ENCODE measurements at places on chromosomes 1 and 21. TPM values are rescaled to one million over a fixed set of nuclear protein-coding genes. Genes with fewer than 3 reads are reported as not detected.

- DNase-seq = no peak
These were observed 197.5 kb upstream of the PTBP2 start for GRCh38 chr1:96524100-96524499.

Gene TCHHL1
- not detected for polyA plus RNA-seq

- DNase-seq = no peak
These were observed 134.6 kb upstream of the KCNK1 start for GRCh38 chr1:233479110-233479890.

DNA sequence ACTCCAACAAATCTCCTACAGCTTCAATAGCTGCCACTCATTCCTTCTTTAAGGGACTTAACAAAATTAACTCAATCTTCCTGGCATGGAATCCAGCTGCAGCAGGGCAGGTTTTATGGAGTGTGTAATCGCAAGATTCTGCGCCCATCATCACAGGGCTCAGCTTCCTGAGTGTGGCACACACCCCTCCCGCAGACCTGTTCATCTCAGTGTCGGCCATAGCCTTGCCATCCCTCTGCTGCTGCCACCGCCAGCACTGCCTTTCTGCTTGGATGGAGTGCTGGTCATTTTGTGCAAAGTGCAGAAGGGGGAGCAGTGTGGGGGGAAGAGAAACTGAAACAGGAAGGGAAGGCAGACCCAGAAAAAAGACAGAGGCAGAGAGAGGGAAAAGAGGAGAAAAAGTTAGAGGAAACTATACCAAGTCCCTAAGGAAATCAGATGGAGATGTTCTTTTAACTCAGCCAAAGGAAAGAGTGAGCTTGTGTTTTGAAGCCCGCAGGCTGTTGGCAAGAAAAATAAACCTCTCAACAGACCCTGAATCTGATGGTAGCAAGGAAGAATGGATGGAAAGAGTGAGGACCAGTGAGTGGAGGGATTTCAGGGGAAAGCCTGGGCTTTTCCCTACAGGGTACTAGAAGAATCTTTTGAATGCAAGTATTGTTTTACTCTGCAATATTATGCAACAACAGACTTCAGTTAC, 324.2 kb downstream of the SEC16B start:
- no peak for DNase-seq

- no peak for DNase-seq
These were observed 108.7 kb upstream of the SYT6 start for GRCh38 chr1:114262337-114262736.

GRCh38 chr21:31917108-31917507, 44.3 kb downstream of the HUNK start:
- DNase-seq = no peak

DNA sequence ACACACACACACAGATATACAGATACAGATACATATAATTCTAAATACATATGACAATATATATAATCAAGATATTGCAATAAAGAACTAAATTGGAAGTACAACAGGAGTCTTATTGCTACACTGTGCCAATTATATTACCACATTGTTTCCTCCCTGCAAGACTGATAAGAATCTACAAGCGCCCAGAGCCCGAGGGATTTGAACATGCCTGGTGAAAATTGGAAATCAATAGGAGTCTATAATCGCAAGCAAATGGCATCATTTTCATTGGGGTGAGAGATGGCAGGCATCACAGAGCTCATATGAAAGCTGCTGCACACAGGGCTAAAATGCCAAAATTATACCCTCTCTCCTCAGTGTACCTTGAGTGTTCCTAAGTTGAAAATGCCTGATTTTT, 152.9 kb upstream of the PTBP2 start:
- no peak for DNase-seq

DNA sequence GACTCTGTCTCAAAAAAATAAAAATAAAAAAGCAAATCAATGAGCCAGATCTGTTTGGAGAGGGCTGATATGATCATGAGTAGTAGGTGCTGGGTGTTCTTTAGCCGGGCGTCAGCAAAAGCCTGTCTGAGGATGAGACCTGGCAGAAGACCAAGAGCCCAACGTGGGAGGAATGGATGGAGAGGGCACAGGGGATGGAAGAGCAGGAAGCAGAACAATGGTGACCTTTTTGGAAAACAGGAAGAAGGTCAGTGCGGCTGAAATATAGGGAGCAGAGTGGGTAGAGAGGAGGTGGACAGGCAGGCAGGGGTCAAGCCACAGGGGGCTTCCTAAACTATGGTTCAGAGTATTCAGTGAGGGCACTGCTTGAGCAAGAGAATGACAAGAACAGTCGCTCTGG, 30.9 kb downstream of the VWA5B1 start:
- DNase-seq = no peak

DNA sequence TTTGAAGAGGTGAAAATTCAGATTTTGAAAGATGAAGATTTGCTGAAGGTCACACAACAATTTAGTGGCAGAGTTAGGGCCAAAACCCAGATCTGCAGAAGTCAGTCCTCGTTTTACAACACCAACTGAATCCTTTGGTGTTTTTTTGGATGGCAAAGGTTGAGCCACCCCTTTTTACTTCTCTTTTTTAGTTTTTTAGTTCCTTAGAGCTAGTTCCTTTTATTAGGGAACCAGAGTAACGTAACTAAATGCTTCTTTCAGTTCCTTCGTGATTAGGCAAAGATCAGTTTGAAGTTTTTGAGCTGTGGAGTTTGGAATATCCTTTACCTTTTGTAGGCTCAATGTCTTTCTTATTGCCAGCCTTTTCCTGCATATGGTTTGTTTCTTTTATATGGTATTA, 67.9 kb upstream of the ARID1A start:
- no peak for DNase-seq

GRCh38 chr1:28249013-28249865, 10.1 kb upstream of the SESN2 start:
- no peak for DNase-seq

DNA sequence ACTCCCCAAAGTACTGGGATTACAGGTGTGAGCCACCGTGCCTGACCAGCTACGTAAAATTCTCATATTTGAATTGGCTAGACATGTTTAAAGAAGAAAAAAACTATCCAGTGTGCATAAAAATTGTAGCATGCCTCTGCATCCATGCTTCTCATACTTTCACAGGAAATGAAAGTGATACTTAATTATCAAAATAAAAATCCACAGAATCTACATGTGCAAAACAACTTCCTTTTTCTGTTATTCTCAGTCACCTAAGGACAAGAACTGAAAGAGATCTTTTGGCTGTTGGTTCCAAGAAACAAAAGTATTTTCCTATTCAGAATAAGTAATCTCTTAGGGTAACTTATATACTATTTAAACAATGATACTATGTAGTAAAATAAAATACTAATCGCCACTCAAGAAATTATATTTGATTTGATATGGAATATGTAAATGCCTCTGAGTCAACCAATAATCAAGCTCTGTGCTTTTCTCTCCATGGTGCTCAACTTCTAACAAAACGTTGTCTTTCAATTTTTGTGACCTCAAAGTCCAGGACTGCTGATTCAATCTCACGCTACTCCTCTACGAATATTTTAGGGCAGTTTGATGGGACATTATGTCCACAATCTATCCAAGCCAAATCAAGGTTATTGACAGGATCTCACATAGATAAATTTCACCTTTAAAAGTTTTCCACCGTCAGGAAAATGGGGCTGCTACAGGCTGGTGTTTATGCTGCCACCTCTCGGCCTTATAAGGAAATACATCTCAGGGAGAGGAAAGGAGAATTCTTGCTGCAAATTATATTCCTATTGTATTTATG, 102.7 kb downstream of the ZNF281 start:
- no peak for DNase-seq

- DNase-seq = no peak
These were observed 52.2 kb downstream of the PUM1 start for GRCh38 chr1:31013187-31013864.

Gene UBXN11
- 25.1 TPM for polyA plus RNA-seq

DNA sequence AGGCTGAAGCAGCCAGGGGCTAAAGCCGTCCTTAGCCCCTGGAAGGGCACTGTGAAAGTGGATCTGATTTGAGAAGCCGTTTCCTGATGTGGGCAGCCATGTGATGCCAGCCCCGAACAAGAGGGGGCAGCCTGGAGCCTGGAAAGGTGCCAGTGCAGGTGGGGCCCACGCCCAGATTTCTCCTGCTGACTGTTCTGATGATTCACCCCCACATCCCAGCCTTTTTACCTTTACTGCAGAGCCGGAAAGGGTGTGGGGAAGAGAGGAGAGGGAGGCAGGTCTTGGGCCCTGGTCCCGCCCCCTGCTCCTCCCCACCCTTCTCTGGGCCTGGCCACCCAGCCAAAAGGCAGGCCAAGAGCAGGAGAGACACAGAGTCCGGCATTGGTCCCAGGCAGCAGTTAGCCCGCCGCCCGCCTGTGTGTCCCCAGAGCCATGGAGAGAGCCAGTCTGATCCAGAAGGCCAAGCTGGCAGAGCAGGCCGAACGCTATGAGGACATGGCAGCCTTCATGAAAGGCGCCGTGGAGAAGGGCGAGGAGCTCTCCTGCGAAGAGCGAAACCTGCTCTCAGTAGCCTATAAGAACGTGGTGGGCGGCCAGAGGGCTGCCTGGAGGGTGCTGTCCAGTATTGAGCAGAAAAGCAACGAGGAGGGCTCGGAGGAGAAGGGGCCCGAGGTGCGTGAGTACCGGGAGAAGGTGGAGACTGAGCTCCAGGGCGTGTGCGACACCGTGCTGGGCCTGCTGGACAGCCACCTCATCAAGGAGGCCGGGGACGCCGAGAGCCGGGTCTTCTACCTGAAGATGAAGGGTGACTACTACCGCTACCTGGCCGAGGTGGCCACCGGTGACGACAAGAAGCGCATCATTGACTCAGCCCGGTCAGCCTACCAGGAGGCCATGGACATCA, at the start of gene SFN:
SFN (plus strand) TSS at position 369 of the 904 bp plus-strand sequence; CDS start at position 433, 64 bp downstream.
- no peak for DNase-seq

All from ovary (tissue), 10 donors.